Stimulated activated CD8-positive, alpha-beta memory T cell treated with anti-CD3 and anti-CD28 coated beads, Interleukin-4, amount 100 ng/mL, for 1 hour (primary cell): ENCODE measurements at places on chromosomes 6 and 20.

- DNase-seq, result no peak
Measured at GRCh38 chr6:24522228-24523176, 27.7 kb downstream of the ALDH5A1 start.

- DNase-seq, result no peak
Measured at GRCh38 chr6:142712231-142712630, 232.7 kb downstream of the HIVEP2 start.

DNA sequence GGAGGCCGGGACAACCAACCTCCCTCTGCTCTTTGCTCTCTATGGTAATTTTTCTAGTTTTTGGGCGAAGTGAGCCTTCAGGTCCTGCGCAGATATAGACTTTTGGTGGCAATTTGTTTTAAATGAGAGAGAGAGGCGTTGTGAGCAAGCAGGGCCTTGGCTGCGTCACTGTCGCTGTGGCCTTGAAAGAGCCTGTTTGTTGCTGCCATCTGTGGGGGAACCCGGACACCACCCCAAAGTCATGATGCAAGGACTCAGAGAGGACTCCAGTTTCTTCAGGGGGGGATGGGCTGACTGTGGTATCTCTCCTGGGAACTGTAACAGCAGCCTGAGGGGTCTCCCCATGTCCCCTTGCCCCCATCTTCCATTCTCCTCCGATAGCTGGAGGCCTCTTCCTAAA, 462.7 kb upstream of the SULF2 start:
- DNase-seq, result no peak

GRCh38 chr6:36822506-36823269, 16.6 kb downstream of the CPNE5 start:
- no peak for DNase-seq

GRCh38 chr6:45900808-45901752, 114.6 kb downstream of the CLIC5 start:
- DNase-seq, result no peak

DNA sequence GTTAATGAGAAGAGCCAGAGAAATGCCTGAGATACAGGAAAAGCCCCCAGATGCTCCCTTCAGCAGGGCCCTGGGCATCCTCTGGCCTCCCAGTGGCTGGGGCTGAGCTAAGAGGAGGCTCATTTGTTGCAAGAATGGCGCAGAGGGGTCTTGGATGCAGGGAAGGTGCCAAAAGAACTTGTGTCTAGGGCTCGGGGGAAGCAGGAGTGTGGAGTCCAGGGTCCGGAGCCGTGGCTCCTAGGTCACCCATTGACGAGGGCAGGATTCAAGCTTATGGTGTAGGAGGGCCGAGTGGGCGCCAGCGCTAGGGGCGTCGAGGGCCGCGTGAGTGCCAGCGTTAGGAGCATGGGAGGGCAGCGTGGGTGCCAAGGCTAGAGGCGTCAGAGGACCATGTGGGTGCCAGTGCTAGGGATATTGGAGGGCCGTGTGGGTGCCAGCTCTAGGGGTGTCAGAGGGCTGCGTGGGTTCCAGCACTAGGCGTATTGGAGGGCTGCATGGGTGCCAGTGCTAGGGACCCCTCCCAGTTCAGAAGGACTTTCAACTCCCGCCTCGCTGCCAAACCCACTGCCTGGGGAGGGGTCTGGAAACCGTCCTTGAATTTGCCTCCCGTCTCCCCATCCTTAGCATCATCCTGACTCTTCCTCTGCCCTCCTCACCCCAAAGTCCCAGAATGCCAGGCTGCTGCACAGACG, 250.5 kb upstream of the AFDN start:
- DNase-seq, result no peak
